ENCODE measurements at places on chromosomes 7 and 10. TPM values are rescaled to one million over a fixed set of nuclear protein-coding genes. Genes with fewer than 3 reads are reported as not detected.

- no peaks in the 10 kb centered on the region for H3K4me1 ChIP-seq
- H3K27ac ChIP-seq = no peak overlapping the region
- no peak overlapping the region for H3K4me3 ChIP-seq
- no peaks in the 10 kb centered on the region for H3K36me3 ChIP-seq
- H3K27me3 ChIP-seq = no peaks in the 10 kb centered on the region
- DNase-seq = no peak
Observed at GRCh38 chr7:150621376-150621775, 10.8 kb downstream of the GIMAP6 start.

DNA sequence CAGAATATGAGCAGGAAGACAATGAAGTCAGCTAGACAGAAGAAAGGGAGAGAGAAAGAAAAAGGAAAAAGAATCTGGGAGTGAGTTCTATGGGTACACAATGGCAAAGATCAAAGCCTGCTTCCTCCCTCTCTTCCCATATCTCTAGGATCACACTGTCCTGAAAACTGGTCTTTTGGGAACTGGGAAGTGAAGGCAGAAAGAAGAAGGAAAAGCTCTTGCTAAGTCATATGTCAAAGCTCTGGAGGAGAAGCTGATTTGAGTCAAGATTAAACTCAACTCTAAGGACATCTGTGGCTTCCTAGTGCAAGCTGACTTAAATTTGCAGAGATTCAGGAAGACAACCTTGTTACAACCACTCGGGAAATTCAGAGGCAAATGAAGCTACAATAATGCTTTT, 147.5 kb downstream of the DOCK4 start:
- DNase-seq = no peak
- no peak overlapping the region for H3K27ac ChIP-seq
- H3K36me3 ChIP-seq = no peaks in the 10 kb centered on the region
- no peaks in the 10 kb centered on the region for H3K27me3 ChIP-seq

Gene SHH
- not detected for total RNA-seq

DNA sequence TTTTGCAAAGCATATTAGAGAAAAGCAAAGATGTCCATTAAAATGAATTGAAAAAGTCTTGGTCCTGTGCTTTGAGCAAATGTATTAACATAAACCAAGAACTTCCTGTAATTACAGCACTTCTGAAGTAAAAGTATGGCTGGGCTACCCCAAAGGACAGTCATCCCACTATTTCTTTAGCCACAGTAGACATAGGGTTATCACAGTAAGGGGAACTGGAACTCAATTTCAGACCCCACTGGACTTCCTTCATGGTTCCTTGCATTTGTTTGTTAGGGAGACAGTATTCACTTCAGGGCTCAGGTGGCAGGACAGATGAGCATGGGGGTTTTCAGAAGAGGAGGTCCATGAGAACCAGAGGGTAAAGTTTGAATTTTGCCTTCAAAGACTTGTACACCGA, 203.1 kb upstream of the PDE1C start:
- no peak for DNase-seq
- H3K27me3 ChIP-seq = 0 out of 2 replicates have a peak, but pooled peaks cover 3% of the 10 kb centered on the region

DNA sequence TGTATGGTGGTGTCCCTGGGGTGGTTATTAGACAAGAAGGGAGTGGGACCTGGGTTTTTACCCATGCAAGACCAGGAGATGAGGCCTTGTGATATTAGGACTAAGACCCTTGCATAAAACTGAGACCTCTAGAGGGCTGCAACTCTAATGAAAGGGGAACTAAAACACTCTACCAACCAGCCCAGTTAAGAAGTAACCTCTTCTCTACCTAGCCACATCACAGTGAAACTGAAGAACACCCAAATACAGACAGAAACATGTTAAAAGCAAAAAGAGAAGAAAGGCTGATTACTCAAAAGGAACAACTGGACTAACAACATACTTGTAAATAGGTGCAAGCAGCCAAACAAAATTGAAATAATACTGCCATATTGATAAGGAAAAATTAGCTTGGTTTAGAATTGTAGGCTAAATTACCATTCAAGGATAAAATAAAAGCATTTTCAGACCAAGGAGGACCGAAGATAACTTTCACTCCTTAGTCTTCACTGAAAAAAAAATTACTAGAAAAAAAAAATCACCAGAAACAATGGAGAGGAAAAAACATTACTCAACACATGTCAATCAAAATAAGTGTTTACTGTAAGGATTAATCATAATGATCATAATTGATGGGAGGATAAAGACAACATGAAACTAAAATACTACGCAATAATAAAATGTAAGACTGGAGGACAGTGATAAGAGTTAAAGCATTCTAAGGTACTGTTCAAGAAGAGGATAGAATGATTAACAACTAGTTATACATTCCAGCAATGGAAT, 27.6 kb downstream of the ERLIN1 start:
- no peak overlapping the region for H3K27ac ChIP-seq
- H3K36me3 ChIP-seq = peaks cover 90% of the 10 kb centered on the region
- no peak for DNase-seq
- H3K27me3 ChIP-seq = no peaks in the 10 kb centered on the region
- H3K4me1 ChIP-seq = peaks cover 15% of the 10 kb centered on the region

- H3K4me1 ChIP-seq = no peaks in the 10 kb centered on the region
- H3K36me3 ChIP-seq = peaks cover 8% of the 10 kb centered on the region
- H3K27me3 ChIP-seq = no peaks in the 10 kb centered on the region
Observed at GRCh38 chr10:98150544-98150943, 16.1 kb downstream of the R3HCC1L start.

Gene PTPN20
- not detected for total RNA-seq

Gene GARIN1A
- total RNA-seq = 1.8 TPM

DNA sequence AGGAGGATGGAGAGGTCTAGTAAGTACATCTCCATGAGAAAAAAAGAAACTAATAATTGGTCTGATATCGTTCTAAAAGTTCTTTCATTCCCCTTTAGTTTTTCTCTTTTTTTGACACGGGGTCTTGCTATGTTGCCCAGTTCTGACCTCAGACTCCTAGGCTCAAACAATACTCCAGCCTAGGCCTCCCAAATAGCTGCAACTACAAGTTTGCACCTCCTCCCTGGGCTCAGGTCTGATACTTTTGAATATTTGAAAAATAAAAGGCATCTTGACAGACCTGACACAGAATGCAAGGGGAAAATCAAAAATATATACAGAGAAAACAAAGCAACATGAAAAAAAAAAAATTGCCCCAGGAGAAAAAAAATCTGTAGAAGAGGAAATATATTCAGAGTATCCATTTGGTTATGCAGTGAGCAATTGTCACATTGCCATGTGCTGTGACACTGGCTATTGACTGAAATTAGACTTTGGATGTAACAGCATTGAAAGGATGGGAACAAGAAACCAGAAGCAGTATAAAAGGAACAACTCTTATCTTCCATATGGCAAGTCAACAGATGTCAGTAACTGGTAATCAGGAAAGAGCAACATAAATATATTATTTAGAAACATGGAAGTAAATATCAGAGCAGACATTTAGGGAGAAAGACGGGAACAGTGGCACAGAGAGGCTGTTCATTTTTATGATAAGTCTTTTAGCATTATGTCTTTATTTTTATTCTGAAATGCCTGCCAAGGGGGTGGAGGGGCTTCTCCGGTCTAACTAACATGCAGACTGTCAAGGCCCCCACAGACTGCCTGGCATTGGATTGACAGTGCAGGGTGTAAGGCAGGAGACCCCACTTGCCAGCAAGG, 408.4 kb downstream of the PARD3 start:
- no peak for DNase-seq
- no peaks in the 10 kb centered on the region for H3K27me3 ChIP-seq
- no peaks in the 10 kb centered on the region for H3K36me3 ChIP-seq
- no peak overlapping the region for H3K4me3 ChIP-seq

Gene GHRHR
- not detected for total RNA-seq

GRCh38 chr7:109956916-109957315, 1134.0 kb upstream of the LRRN3 start:
- no peaks in the 10 kb centered on the region for H3K4me1 ChIP-seq
- H3K27me3 ChIP-seq = no peaks in the 10 kb centered on the region
- no peak overlapping the region for H3K27ac ChIP-seq
- H3K36me3 ChIP-seq = no peaks in the 10 kb centered on the region
- no peak for DNase-seq

DNA sequence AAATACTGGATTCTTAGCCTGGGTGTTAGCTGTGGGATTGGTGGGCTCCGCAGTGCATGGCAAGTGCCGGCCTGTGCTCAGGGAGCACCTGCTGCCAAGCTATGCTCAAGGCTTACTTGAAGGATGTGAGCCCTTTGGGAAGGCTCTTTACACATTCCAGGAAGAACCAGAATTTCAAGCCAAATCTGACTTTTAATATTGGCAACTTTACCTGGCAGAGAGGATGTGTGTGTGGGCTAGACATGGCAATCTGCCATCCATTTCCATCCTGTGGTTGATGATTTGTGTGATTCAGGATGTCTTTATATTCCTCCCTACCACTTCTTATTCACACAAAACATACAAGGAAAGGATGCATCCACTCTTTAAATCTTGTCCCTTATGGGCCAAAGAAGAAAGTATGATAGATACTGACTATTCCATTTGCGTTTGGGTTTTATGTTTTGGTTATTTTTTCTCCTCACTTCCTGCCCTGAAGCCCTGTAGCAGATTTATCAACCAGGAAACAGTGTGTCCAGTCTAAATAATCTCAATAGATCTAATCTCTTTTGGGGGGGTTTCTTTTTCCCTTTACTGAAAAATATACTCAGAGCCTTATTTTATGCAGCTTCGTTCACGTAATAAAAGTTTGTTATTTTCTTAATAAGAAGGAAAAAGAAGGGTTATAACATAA, 247.1 kb downstream of the COBL start:
- no peaks in the 10 kb centered on the region for H3K36me3 ChIP-seq
- no peak for DNase-seq
- no peak overlapping the region for H3K27ac ChIP-seq

Gene IL2RA
- not detected for total RNA-seq

DNA sequence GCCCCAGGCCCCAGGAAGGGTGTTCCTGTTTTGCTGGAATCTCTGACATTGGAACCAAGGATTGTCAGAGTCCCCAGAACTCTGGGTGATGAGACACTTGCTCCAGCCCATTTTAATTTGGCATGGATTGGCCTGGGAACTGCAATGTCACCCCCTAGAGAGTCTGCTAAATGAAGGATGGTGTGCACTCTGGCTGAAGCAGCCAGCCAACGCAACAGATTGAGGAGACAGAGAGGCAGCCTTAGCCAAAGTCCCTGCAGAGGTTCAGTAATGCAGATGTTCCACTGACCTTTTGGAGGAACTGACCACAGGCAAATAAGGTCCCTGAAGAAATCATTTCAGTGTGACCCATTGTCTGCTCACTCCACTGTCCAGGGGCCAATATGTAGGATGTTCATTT, 13.4 kb downstream of the LRRC18 start:
- no peaks in the 10 kb centered on the region for H3K4me1 ChIP-seq
- no peaks in the 10 kb centered on the region for H3K27me3 ChIP-seq
- H3K4me3 ChIP-seq = no peak overlapping the region
- no peak for DNase-seq
- H3K36me3 ChIP-seq = peaks cover 5% of the 10 kb centered on the region
- no peak overlapping the region for H3K27ac ChIP-seq

GRCh38 chr10:114596793-114597192, 61.3 kb downstream of the ABLIM1 start:
- H3K36me3 ChIP-seq = no peaks in the 10 kb centered on the region
- H3K4me3 ChIP-seq = no peak overlapping the region
- DNase-seq = no peak
- H3K27ac ChIP-seq = no peak overlapping the region

DNA sequence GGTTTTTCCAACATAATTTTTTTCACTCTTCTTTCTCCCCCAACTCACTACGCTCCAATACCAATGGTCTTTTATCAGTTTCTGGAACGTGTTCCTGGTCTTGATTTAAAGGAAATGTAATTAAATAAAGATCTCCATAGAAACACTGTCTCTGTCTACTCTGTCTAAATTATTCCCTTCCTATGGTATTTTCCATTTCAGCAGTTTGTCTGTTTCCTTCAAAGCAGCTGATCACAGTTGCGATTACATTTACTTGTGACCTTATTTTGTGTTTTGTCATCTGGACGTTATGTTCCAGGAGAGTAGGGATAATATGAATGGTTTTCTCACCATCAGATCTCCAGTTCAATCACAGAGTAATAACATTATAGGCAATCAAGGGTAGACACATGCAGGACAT, 359.2 kb downstream of the NRG3 start:
- H3K27me3 ChIP-seq = no peaks in the 10 kb centered on the region
- no peak overlapping the region for H3K4me3 ChIP-seq
- DNase-seq = no peak
- no peaks in the 10 kb centered on the region for H3K36me3 ChIP-seq
- no peaks in the 10 kb centered on the region for H3K4me1 ChIP-seq
- no peak overlapping the region for H3K27ac ChIP-seq

DNA sequence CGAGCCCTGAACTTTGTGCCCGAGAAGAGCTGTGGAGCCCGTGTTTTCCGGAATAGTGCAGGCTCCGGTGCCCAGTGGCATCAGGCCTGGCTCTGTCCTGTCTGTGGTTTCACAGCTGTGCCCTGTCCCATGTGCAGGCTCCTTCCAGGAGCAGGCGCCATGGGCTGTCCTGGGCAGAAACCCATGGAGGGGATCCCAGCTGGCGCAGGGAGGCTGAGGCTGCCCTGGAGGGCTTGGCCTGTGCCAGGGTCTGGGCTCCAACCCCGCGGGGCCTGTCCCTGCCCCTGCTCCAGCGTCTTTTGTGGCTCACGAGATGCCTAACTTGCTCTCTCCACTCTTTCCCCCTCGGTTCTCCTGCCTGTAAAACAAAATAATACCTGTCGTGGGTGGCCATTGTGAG, 23.3 kb upstream of the CRHR2 start:
- no peak for DNase-seq
- no peak overlapping the region for H3K27ac ChIP-seq
- H3K27me3 ChIP-seq = no peaks in the 10 kb centered on the region
- H3K4me3 ChIP-seq = no peak overlapping the region

Gene ZNF853
- not detected for total RNA-seq

Gene LBX1
- not detected for total RNA-seq

GRCh38 chr10:71077796-71078453, 134.4 kb upstream of the UNC5B start:
- no peak for DNase-seq
- no peak overlapping the region for H3K4me3 ChIP-seq
- no peaks in the 10 kb centered on the region for H3K4me1 ChIP-seq
- no peak overlapping the region for H3K27ac ChIP-seq
- no peaks in the 10 kb centered on the region for H3K36me3 ChIP-seq

- H3K36me3 ChIP-seq = peaks cover 3% of the 10 kb centered on the region
- no peak for DNase-seq
Observed at GRCh38 chr7:2213551-2214215, 19.1 kb downstream of the MAD1L1 start.

DNA sequence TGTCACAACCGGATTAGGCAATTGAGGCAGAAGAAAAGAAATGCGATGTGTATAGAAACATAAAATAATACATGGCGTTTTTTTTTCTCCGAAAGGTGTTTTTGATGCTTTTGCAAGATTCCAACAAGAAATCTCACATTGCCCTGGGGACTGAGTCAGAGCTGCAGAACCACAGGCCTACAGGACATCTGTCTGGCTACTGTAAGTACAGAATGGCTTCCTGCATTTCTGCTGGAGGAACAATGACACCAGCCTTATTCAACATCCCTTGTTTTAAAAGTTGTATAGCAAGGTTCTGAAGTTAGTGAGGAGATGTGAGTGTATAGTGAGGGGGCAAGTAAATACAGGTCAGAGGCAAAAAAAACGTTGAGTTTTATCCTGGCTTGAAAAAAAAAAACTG, 256.4 kb downstream of the ABCA13 start:
- no peaks in the 10 kb centered on the region for H3K27me3 ChIP-seq
- no peak for DNase-seq
- no peaks in the 10 kb centered on the region for H3K36me3 ChIP-seq
- peaks cover 31% of the 10 kb centered on the region for H3K4me1 ChIP-seq

- H3K36me3 ChIP-seq = no peaks in the 10 kb centered on the region
- H3K4me3 ChIP-seq = no peak overlapping the region
- no peak overlapping the region for H3K27ac ChIP-seq
- peak; percentile 86 for DNase-seq
- H3K27me3 ChIP-seq = no peaks in the 10 kb centered on the region
Observed at GRCh38 chr10:15744217-15744865, 24.6 kb upstream of the ITGA8 start.
